Thoracic aorta (tissue), 2 donors: ENCODE measurements at places on chromosomes 4 and X. TPM values are rescaled to one million over a fixed set of nuclear protein-coding genes. Genes with fewer than 3 reads are reported as not detected.

GRCh38 chr4:68074397-68074796, 55.3 kb downstream of the TMPRSS11F start:
- no peak for DNase-seq
- H3K4me3 ChIP-seq = no peak overlapping the region
- H3K27me3 ChIP-seq = no peaks in the 10 kb centered on the region
- no peaks in the 10 kb centered on the region for H3K4me1 ChIP-seq

The PNMA6F gene
- total RNA-seq = not detected

- DNase-seq = no peak
- H3K36me3 ChIP-seq = no peaks in the 10 kb centered on the region
- no peaks in the 10 kb centered on the region for H3K27me3 ChIP-seq
- no peak overlapping the region for H3K27ac ChIP-seq
- no peaks in the 10 kb centered on the region for H3K4me1 ChIP-seq
- no peak overlapping the region for H3K4me3 ChIP-seq
These were observed 624.0 kb upstream of the IGFBP7 start for GRCh38 chr4:57734104-57734670.

The RXFP1 gene
- total RNA-seq = 0.35 TPM

The HSD17B11 gene
- total RNA-seq = 43.2 TPM

The C4orf50 gene
- 0.14 TPM for total RNA-seq

DNA sequence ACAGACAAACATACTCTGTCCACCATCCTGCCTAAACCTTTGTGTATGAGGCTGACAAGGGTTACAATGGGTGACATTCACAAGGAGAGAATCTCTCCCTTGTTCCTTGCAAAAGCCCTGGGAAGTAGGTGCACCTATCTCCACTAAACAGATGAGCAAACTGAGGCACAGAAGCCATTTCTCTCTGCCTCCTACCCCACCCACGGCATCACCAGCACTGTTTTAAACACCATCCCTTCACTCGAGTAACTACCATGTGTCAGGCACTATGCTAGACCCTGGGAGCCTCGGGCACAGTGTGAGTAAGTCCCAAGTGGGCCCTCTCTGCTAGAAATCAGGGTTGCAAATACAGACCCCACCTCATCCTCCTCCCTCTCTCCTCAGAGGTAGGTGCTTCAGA, 899 bp downstream of the LYAR start:
- no peak for DNase-seq
- H3K4me3 ChIP-seq = peak overlapping the region; percentile 84
- no peaks in the 10 kb centered on the region for H3K27me3 ChIP-seq
- peaks cover 7% of the 10 kb centered on the region for H3K36me3 ChIP-seq

The FOXP3 gene
- not detected for total RNA-seq

DNA sequence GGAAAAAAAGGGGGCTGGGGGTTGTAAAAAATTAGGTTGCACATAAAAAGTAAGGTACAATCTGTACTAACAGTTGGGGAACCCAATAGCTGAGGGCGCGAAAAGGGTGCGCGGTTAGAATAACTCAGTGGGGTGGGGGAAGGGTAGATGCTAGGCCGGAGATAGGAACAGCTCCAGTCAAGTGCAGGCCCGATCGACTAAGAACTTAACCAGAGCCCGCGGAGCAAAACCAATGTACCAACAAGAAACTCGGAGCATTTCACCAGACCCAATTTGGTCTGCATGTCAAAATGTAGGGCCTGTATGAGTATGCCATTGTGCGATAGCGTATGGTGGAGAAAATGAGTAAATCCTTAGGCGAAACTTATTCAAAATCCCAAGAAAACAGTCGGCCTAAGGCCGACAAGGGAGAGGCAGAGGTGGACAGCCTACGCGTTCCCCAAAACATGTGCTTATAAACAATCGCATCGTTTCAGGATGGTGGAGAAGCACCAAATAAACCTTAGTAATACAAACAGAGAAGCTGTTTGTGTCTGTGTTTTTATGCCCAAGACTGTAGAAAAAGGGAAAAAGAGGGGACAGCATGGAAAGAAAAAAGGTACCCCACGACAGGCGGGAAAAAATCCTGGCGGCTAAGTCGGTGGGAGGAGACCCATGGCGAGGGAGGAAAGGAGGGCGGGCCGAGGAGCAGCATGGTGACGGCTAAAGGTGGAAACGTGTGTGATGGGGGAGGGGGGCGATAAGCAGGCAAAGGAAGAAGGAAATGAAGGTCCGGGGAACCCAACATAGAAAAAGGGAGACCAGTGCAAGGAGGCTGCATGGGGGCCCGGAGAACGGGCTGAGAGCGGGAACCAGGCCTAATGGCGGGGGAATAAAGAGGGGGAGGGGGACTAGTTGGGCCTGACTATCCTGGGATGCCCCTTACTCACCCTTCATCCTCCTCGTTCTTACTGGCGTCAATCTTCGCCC, 990 bp downstream of the HNRNPD start:
- H3K27ac ChIP-seq = peak overlapping the region; percentile 97
- H3K4me3 ChIP-seq = peak overlapping the region; percentile 93
- H3K36me3 ChIP-seq = no peaks in the 10 kb centered on the region
- H3K4me1 ChIP-seq = peaks cover 51% of the 10 kb centered on the region
- peak; percentile 50 for DNase-seq
- no peaks in the 10 kb centered on the region for H3K27me3 ChIP-seq

- no peaks in the 10 kb centered on the region for H3K4me1 ChIP-seq
- H3K36me3 ChIP-seq = no peaks in the 10 kb centered on the region
- H3K27me3 ChIP-seq = no peaks in the 10 kb centered on the region
- peak overlapping the region; percentile 70 for H3K4me3 ChIP-seq
These were observed 118.2 kb upstream of the KIT start for GRCh38 chr4:54539500-54540029.

DNA sequence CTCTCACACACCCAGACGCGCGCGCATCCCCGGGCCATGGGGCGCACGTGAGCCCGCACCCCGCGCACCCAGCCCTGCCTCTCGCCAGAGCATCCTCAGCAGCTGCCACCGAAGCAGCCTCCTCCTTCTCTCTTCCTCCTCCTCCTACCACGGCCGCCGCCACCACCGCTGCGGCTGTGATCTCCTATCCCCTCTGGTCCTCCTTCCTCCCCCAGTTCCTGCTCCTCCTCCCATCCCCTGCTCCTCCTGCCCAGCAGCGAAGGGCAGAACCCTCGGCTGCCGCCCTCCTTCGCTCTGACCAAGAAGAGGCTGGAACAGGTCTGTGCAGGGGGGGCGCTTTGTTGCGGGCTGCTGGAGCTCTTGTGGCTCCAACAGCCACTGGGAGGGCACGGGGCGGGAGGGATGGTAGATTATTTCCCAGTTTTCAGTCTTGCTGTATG, 148.7 kb upstream of the CHRDL1 start:
- DNase-seq = no peak
- H3K27me3 ChIP-seq = no peaks in the 10 kb centered on the region
- no peaks in the 10 kb centered on the region for H3K36me3 ChIP-seq
- H3K27ac ChIP-seq = no peak overlapping the region
- no peaks in the 10 kb centered on the region for H3K4me1 ChIP-seq

The ADH4 gene
- total RNA-seq = 0.27 TPM

The BEX2 gene
- 5.9 TPM for total RNA-seq

The PIR gene
- total RNA-seq = 13.5 TPM

DNA sequence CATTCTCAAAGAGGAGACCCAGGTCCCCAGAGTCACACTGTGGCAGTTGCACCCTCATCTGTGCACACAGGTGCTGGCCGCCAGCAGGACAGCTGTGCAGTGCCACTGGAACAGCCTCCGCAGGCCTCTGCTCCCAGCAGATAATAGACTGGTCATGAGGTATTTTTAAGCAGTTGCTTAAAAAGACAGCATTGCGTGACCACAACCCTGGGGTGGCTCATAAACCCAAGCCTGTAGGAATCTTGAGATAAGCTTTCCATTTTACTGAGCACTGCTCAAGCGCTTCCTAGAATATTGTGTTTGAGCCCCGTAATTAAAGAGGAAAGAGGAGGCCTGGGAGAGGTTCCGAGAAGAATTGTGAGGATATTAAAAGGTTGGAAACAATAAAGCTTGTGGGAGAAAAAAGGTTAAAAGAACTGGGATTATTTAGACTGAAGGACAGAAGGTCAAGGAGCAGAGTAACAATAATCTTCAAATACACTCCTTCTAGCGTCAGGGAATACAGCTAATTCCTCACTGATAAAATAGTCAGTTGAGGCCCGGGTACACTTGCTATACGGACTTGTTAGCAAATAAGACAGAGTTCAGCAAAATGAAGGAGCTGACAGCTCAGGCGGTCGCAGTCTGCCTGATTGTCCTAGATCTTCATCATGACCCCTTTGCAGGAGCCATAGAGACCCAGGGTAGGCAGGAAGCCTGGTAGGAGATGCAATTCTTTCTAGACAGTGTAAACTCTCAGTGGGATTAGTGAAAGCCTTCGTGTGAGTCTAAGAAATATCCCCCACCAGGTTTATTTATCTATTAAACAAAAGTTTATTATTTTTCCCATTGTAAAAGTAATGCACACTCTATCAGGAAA, 86.2 kb upstream of the KIT start:
- DNase-seq = no peak
- H3K4me3 ChIP-seq = no peak overlapping the region
- no peak overlapping the region for H3K27ac ChIP-seq
- H3K4me1 ChIP-seq = peaks cover 10% of the 10 kb centered on the region

DNA sequence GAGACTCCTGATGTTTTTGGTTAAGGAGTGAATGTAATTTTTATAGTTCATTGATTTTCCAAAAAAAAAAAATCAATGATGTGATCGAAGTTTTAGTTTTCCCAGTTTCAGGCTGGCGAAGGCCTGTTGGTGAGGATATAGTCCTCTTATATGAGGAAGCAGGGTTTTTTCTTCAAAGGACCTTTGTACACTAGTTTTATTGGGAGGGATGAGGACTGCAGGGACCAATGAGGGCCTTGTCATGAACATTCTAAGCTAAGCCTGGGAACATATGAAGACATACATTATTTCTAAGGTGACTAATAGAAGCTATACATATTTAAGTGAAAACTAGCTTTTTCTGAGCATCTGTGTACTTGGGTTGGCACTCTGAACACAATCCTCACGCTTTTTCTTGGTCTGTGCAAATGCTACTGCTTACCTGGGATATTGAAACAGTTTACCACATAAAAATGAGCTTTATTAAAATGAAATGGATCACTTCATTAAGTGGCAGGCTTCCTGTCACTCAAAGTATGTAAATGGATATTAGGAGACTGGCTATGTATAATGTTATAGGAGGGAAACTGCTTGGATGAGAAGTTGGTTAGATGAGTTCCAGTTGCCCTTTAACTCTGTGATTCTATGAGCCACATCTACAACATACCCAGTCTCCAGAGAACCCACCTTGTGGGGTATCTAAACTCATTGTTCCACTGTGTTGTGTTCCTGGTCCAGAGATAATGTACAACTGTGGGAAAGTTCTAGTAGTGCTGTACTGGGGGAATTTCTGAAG, 43.5 kb downstream of the SLC4A4 start:
- H3K27me3 ChIP-seq = no peaks in the 10 kb centered on the region
- no peaks in the 10 kb centered on the region for H3K36me3 ChIP-seq
- H3K27ac ChIP-seq = no peak overlapping the region
- no peak for DNase-seq

The SSX2B gene
- not detected for total RNA-seq

DNA sequence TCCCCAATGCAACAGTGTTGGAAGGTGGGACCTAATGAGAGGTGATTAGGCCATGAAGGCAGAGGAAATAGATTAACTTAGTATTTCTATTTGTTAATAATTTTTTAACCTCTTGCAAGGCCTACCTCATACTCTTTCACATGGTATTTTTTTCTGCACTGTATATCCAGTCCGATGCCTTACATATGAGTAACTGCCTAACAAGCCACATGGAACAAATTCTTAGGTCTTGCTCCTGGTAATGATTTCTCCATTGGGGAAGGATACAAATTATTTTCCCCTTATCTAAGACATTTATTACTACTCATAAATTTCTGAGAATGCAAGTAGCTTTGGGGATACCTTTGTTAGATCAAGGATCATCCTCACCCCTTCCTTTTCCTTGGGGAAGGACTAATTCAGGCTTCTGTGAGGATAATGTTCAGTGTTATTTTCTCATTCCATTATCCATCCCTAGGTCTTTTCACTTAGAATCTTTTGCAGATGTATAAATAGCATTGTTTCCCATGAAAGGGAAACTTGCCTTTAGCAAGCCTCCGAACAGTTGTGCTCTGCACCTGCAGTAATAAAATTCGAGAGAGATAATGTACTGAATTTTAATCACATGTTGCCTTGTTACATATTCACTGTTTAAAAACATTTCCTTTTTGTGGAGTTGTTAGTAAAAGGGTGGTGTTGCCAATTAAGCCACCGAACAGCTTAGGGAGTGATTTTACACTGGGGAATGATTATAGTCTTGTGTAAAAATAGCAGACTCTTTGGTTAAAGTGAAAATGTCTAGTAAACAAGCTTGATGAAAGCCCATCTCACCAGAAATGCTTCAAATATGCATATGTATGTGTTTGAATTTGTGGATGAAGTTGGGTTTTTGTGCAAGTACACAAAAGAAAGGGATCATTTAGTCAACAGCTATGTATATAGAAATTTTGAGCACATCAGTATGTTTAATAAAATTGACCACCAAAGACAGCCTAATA, 89.9 kb downstream of the CFAP299 start:
- no peak overlapping the region for H3K27ac ChIP-seq
- no peaks in the 10 kb centered on the region for H3K36me3 ChIP-seq
- no peaks in the 10 kb centered on the region for H3K27me3 ChIP-seq
- no peak for DNase-seq

- no peak for DNase-seq
- no peaks in the 10 kb centered on the region for H3K36me3 ChIP-seq
- no peak overlapping the region for H3K27ac ChIP-seq
- H3K4me3 ChIP-seq = no peak overlapping the region
- no peaks in the 10 kb centered on the region for H3K27me3 ChIP-seq
These were observed 132.6 kb upstream of the PUDP start for GRCh38 chrX:7280520-7280919.

- peak overlapping the region; percentile 76 for H3K4me3 ChIP-seq
- no peak for DNase-seq
- no peaks in the 10 kb centered on the region for H3K27me3 ChIP-seq
- H3K4me1 ChIP-seq = peaks cover 3% of the 10 kb centered on the region
- H3K36me3 ChIP-seq = no peaks in the 10 kb centered on the region
- no peak overlapping the region for H3K27ac ChIP-seq
These were observed 465 bp downstream of the HAUS7 start for GRCh38 chrX:153469811-153470410.

- H3K4me3 ChIP-seq = no peak overlapping the region
- no peaks in the 10 kb centered on the region for H3K27me3 ChIP-seq
- H3K36me3 ChIP-seq = no peaks in the 10 kb centered on the region
- no peaks in the 10 kb centered on the region for H3K4me1 ChIP-seq
These were observed 99.7 kb upstream of the CXorf66 start for GRCh38 chrX:140064993-140065392.

DNA sequence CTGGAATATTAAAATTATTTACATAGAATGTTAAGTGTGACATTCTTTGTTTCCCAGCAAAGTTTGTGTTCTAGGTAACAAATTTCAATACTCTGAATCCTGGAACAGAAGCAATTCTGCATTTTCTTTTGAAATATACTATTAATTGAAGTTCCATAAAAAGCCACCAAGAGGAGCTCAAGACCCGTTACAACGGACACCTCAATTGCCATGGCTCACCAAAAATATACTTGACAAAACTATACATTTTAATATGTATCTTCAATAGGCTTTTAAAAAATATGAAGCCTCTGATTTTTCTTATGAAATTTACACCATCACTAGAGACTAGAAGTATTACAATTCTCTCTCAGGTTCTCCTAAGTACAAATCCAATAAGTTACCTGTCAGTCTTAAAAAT, 111.4 kb downstream of the NYX start:
- H3K4me1 ChIP-seq = peaks cover 37% of the 10 kb centered on the region
- no peak for DNase-seq
- no peaks in the 10 kb centered on the region for H3K27me3 ChIP-seq
- H3K36me3 ChIP-seq = no peaks in the 10 kb centered on the region

The MAGIX gene
- total RNA-seq = 3.5 TPM

The GNRHR gene
- total RNA-seq = not detected

- no peaks in the 10 kb centered on the region for H3K27me3 ChIP-seq
- peaks cover 33% of the 10 kb centered on the region for H3K4me1 ChIP-seq
- H3K36me3 ChIP-seq = no peaks in the 10 kb centered on the region
- H3K4me3 ChIP-seq = no peak overlapping the region
These were observed 421.7 kb upstream of the INTU start for GRCh38 chr4:127210893-127211649.

The MAGEC1 gene
- not detected for total RNA-seq

The PAGE2B gene
- not detected for total RNA-seq
